Inflammatory macrophage treated with lipopolysaccharide for 1 hour (primary cell): ENCODE measurements at places on chromosomes 12 and 14.

GRCh38 chr12:121330692-121331091 is 21.5 kb downstream of the ANAPC5 start:
- no peak for DNase-seq

GRCh38 chr12:92465786-92466295 is 236.9 kb upstream of the PLEKHG7 start:
- no peak for DNase-seq

DNA sequence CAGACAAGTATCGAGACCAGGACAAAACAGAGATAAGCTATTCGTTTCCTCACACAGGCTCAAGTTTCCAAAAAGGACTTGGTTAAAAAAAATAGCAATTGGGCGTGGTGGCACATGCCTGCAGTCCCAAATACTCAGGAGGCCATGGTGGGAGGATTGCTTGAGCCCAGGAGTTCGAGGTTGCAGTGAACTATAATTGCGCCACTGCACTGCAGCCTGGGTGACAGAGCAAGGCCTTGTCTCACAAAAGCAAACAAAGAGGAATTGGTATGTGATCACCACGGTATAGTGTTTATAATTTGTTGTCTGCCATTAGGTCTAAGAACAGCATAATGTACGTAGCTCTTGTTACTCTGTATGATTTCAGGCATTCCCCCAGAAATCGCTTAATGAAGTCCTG is 175.3 kb downstream of the DERA start:
- no peak for DNase-seq

DNA sequence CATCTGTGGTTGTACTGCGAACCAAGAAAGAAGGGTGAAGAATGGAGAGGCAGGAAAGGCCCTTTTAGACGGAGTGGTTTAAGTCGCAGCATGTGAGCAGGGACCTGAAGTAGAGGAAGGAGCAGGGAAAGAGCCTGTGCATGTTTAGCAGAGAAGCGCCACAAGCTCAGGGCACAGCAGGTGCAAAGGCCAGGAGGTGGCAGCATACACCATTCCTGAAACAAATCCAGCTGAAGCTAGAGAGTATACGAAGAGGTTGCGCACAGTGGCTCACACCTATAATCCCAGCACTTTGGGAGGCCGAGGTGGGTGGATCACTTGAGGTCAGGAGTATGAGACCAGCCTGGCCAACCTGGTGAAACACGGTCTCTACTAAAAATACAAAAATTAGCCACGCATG is 49.9 kb downstream of the HELB start:
- DNase-seq = peak; percentile 40

DNA sequence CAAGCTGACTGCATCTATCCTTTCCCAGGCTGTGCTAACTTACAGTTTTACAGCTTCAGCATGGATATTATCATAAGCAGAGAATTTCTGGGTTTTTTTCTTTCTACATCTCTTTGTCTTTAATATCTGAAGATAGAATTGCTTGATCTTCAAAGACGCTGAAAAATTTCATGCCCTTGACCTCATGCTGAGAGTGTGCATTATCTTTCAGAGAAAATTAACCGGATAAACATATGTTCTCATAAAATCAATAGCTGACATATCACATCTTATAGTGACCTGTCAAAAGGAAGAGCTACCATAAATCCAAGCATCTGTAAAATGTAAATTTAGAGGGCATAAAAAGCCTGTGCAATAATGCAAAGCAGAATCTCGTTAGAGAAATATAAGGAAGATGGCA is 1704.1 kb upstream of the FLRT2 start:
- no peak for DNase-seq

DNA sequence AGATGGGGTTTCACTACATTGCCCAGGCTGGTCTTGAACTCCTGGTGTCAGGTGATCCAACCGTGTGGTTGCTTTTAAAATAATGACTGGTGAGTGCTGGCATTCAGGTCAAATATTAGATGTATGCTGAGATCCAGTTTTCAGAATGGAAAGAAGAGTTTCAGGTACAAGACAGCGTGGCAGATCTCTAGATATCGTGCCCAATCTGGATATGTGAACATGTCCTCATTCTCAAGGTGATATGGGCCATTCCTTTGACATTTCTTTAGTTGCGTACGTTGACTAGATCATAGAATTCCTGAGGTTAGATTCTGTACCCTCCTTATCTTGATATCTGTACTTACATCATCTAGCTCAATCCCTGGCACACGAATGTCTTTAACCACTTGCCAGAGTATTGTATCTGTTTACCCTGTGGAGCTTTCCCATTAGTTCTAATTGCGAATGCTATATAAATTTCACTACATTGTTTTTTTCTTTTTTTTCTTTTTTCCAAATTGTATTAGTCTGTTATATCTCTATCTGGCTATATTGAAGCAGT is 80.2 kb downstream of the ANO6 start:
- DNase-seq = no peak

GRCh38 chr12:123621619-123622530 is 11.6 kb downstream of the EIF2B1 start:
- no peak for DNase-seq

GRCh38 chr14:70748422-70748821 is 60.9 kb downstream of the MAP3K9 start:
- DNase-seq = no peak

- no peak for DNase-seq
These were observed 243.0 kb downstream of the TTC8 start for GRCh38 chr14:89067293-89067972.

DNA sequence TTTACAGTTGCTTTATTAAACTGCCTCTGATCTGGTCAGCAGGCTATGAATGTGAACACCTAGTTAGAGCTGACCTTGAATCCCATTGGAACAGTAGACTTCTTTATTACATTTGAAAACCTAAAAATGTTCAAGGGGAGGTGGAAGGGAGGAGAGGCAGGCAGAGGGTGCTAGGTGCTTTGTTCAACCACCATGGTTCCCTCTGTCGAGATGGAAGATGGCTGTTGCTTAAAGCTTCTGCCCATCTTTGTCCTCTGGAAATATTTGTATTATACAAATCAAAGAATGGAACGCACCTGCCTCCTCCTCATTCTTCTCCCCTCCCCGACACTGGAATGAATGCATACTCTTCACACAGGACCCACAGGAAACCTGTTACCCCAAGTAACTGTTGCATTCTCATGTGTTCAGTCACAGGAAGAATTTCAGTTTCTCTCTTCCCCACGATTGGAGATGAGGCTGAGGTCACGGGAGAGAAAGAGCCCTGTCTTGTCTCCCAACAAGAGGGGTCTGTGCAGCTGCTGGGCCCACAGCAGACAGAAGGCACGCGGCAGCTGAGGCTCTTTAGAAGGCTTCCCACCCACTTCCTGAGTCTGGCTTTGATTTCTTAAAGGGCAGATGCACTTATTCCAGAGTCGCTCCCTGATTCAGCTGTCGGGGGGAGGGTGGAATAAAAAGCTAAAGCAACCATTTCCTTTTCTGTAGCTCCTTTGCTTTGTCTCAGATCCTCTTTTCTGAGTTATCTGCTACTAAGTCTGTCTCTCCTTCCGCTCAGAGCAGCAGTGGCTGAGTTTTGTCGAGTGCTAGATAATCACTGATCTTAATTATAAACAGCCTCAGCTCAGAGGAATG is 217.9 kb upstream of the BTG1 start:
- peak; percentile 46 for DNase-seq

DNA sequence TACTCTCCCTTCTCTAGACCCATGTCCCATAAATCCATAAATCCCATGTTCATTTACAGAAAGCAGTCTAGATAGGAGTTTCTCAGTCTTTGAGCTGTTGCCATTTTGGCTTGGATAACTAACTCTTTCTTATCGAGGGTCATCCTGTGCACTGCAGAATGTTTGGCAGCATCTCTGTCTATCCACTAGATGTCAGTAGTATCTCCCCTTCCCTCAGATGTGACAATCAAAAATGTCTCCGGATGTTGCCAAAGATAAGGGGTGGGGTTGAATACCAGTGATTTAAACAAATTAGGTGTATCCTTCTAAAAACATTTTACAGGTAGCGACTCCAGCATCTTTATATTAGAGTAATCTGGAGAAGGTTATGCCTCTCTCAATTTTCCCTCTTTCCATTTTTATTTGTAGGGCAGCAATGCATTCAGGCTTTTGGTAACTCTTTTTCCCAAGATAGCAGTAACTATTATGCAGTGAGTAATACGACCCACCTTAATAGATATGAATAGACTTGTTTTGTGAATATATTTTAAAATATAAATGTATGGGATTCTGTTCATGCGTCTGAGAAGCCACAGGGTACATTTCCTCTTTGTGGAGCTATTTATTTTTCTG is 100.7 kb downstream of the LRRK2 start:
- DNase-seq = peak; percentile 6

DNA sequence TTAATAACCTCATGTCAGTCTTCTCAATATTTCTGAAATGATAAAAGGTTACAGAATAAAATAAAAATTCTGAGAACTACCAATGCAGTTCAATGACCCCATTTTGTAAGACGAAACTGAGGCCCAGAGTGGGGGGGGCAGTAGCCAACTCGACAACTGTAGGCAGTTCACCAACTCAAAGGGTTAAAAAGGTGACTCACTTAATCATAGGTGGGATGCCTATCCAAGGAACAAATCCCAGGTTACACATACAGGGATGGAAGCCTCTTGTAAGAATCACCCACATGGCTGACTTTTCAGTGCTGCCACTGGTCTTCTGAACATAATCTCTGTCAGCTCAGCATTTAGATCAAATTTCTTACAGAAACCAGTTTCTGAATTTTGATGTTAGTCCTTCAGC is 10.9 kb downstream of the PPM1H start:
- DNase-seq = no peak

GRCh38 chr14:92729634-92730358 is 18.6 kb downstream of the LGMN start:
- peak; percentile 58 for DNase-seq

- no peak for DNase-seq
These were observed 57.0 kb downstream of the SMUG1 start for GRCh38 chr12:54131641-54132280.

GRCh38 chr14:91373591-91374254 is 43.9 kb downstream of the CCDC88C start:
- DNase-seq = no peak
